ENCODE measurements at places on chromosomes 3 and 15.

GRCh38 chr3:84108442-84108971 is 850.3 kb upstream of the CADM2 start:
- H3K4me1 ChIP-seq = peaks cover 6% of the 10 kb centered on the region
- H3K27ac ChIP-seq = no peak overlapping the region
- H3K4me3 ChIP-seq = no peak overlapping the region
- H3K27me3 ChIP-seq = no peaks in the 10 kb centered on the region
- no peaks in the 10 kb centered on the region for H3K36me3 ChIP-seq
- DNase-seq = peak; percentile 53

DNA sequence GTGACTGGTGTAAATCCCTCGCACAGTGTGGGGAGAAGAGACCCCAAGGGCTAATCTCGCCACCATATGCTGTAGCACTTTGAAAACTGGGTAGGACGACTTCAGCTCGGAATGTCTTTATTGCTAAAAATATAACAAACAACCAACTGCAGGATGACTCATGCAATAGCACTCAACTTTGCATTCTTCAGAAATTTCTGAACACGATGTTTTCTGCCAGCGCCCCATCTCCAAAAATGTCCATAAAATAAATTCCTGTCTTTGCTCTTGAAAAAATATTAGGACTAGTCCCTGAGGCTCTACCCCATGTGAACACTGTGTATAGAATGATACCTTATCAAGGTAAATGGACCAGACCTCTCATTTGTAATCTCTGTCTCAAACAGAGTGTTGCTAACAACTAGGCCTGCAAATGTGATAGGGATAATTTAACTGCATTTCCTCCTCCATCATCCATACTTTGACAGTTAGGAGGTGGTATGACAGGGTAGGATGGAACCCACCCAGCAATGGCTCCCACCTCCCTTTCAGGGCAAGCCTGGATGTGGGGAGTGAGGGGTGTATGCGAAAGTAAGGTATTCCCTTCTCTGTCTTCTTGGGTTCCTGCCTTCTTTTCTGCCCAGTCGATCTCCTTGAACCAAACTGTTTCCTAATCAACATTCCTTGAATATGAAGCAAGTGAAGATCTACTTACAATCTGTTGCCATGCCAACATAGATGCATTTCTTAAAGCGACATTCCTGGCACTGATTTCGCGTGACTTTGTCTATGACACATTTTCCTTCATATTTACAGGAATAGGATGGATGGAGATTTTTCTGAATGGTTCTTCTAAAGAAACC is 201.1 kb downstream of the NR1D2 start:
- H3K27ac ChIP-seq = no peak overlapping the region
- no peak overlapping the region for H3K4me3 ChIP-seq
- no peak for DNase-seq
- H3K27me3 ChIP-seq = no peaks in the 10 kb centered on the region

DNA sequence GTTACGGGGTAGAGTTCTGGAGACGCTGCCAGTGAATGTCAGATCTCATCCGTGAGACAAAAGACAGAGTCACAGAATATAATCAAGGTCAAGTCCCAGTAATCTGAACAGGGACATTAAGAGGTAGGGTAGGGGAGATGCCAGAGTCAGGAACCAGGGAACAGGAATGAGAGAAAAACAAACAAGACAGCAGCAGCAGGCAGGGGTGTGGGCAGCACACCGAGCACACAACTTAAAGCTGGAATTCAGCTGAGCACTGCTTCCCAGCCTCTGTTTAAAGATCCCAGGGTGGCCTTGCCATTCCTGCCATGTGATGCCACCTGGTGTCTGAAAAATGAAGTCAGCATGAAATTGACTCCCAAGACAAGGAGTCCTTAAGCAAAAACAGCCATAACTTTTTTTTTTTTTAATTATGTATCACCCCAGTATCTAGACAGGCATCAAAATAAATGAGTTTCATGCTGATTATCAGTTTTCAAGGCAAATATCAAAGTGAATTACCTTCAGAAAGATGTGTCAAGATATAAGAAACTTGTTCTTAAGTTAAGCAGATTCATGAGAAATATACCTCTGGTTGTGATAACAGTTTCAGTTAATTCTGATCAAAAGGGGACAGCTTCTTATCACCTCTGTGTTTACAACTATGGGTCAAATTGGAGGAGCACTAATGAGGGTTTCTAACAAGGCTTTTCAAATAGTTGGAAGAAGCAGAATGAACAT is 203.7 kb downstream of the SLC9A9 start:
- peak; percentile 83 for DNase-seq
- H3K27me3 ChIP-seq = no peaks in the 10 kb centered on the region
- H3K36me3 ChIP-seq = no peaks in the 10 kb centered on the region
- peaks cover 6% of the 10 kb centered on the region for H3K4me1 ChIP-seq
- H3K4me3 ChIP-seq = no peak overlapping the region

GRCh38 chr15:101277943-101278564 is 769 bp upstream of the SELENOS start:
- H3K27ac ChIP-seq = no peak overlapping the region
- DNase-seq = no peak
- H3K36me3 ChIP-seq = peaks cover 40% of the 10 kb centered on the region
- peaks cover 19% of the 10 kb centered on the region for H3K4me1 ChIP-seq

- no peaks in the 10 kb centered on the region for H3K36me3 ChIP-seq
- DNase-seq = no peak
- peak overlapping the region; percentile 81 for H3K27ac ChIP-seq
- no peak overlapping the region for H3K4me3 ChIP-seq
Observed at GRCh38 chr3:42024591-42025351, 62.9 kb upstream of the ULK4 start.

DNA sequence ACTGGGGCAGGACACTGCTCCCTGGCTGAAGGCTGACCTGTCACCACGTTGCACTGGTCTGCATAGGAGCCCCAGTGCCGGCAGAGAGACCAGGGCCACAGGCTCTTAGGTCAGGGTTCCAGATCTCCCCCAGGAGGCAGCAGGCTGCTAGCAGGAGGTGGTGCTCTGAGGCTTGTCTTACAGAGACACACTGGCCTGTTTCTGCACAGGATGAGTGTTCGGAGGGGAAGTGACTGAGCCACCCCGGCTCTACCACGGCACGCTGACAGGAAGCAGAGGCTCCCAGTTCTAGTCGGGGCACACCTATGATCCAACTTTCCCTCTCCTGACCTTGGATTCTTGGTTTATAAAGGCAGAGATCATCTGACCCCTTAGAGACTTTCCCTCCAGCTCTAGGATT is 8.6 kb downstream of the FBXL22 start:
- no peak for DNase-seq
- peaks cover 8% of the 10 kb centered on the region for H3K27me3 ChIP-seq
- peaks cover 13% of the 10 kb centered on the region for H3K4me1 ChIP-seq
- H3K27ac ChIP-seq = no peak overlapping the region
- peaks cover 3% of the 10 kb centered on the region for H3K36me3 ChIP-seq

Data from cardiac muscle cell (in vitro differentiated cells and primary cell).